Vagina (tissue), 2 donors: ENCODE measurements at places on chromosomes 1 and 21. TPM values are rescaled to one million over a fixed set of nuclear protein-coding genes. Genes with fewer than 3 reads are reported as not detected.

DNA sequence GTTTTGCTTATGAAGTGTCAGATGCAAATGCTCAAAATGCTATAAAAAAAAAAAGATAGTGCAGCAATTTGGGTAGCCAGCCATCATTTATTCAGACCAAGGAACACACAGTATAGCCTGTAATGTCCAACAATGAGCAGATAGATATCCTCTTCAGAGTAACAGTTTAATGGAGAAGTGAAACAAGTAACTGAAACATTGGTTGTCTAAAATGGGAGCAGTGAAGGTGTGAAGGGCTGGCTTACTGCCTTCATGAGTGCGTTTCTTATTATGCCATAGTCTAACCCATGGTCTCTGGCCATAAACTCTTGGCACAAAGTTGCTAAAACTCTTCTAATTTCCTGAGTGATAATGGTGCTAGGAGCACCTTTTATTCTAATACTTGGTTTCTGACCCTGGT lies 11.4 kb downstream of the RGS5 start:
- H3K36me3 ChIP-seq: no peaks in the 10 kb centered on the region
- H3K4me1 ChIP-seq: no peaks in the 10 kb centered on the region
- H3K27ac ChIP-seq: no peak overlapping the region
- H3K27me3 ChIP-seq: no peaks in the 10 kb centered on the region
- no peak overlapping the region for H3K4me3 ChIP-seq

- H3K36me3 ChIP-seq: no peaks in the 10 kb centered on the region
- no peaks in the 10 kb centered on the region for H3K4me1 ChIP-seq
- DNase-seq: no peak
- no peaks in the 10 kb centered on the region for H3K27me3 ChIP-seq
These were observed 368.5 kb upstream of the SNX7 start for GRCh38 chr1:98292994-98293393.

DNA sequence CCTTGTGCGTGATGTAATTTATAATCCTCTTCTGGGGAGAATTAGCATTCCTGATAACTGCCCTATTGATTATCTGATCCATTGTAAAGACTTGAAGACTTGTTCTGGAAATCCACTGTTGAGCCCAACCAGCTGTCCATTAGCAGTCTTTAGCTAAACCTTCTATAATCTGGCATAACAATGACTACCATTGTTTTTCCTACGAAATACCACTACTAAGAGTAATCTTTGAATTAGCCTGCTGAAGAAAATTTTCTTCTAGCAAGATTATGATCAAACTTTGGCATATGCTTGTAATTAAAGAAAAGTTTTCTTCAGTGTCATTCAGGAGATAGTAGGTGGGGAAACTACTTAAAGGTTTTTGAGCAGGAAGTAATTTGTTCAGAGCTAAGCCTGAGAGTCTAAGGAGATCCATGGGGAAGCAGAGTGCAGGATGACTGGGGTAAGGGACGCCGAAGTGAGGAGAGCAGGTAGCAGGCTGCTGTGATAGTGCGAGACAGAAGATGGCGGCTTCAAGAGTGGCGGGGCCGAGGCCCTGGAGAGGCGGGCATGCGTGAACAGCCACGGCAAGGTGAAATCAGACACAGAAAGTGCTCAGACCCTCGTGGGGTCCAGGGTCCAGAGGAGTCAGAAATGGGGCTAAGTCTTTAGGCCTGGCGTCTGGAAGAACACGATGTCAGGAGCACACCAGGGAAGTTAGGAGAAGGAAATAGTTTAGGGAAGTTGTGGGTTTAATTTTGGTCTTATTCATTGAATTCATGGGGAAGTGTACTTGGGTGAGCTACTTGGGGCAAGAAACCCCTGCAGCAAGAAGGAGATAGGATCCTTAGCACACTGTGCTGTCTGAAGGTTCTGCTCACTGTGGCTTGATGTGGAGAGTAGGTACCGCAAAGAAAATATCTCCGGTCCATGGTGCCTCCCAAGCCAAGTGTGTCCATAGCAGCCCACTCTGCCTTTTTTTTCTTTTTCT lies 112.6 kb upstream of the ADAR start:
- no peaks in the 10 kb centered on the region for H3K4me1 ChIP-seq
- DNase-seq: no peak
- H3K27me3 ChIP-seq: no peaks in the 10 kb centered on the region
- H3K4me3 ChIP-seq: no peak overlapping the region

Gene ATP5PF
- 74.9 TPM for total RNA-seq

Gene SHISA4
- 16.2 TPM for total RNA-seq

DNA sequence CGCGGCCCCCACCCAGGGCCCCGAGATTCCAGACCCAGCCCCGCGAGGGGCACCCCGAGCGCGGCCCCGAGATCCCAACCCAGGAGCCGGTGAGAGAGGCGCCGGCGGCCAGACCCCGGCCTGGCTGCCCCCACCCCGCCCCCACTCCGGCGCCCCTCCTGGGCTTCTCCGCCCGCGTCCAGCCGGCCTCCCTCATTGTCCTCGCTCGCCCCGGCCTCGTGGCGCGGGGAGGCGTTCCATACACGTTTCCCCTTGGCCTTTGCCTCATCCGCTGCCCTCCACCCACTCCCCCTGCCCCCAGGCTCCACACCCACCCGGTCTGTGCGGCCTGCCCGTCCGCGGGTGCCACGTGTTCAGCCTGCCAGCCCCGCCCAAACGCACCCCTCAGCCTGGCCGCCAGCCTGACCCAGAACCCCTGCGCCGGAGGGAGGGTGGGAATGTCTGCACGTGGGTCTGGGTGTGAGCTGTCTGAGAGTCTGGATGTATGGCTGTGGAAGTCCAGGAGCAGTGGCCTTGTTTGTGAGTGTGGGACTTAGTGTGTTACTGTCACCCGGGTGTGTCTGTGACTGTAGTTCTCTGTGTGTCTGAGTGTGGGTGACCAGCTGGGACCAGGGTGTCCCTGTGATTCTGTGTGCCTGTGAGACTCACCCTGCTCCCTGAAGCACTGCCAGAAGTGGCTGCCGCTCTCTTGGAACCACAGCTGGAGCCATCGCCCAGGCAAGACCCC lies 681 bp downstream of the B4GALT2 start:
- no peak for DNase-seq
- no peaks in the 10 kb centered on the region for H3K27me3 ChIP-seq
- peak overlapping the region; percentile 92 for H3K4me3 ChIP-seq
- H3K36me3 ChIP-seq: peaks cover 17% of the 10 kb centered on the region
- peak overlapping the region; percentile 72 for H3K27ac ChIP-seq
